Gastrocnemius medialis (tissue), 4 donors: ENCODE measurements at places on chromosomes 5 and 9. TPM values are rescaled to one million over a fixed set of nuclear protein-coding genes. Genes with fewer than 3 reads are reported as not detected.

The PCDHGB6 gene
- total RNA-seq = 2.6 TPM

DNA sequence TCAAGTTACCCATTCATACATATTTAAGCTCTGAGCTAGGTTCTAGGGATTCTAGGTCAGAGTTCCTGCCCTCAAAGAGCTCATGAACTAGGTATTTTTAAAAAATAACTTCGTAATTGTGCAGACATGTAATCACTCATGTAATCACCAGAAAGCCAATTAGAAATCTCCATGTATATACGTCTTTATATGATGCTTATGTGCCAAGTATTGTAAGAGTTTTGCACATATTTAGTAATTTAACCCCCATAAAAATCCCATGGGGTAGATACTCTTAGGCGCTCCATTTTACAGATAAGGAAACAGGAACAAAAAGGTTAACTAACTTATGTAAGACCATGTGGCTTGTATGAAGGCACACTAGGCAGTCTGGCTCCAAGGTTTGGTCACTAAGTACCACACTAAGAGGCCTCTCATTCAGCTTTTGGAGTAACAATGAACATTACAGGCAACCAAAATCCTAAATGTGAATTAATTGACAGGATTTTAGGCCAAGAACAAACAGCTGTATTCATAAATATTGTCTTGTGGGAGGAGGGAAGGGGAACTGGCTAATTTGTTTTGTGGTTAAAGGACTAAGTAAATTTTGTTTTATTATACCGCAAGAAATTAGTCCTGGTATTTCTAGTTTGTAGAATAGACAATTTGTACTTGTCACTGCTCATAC, 1.7 kb upstream of the OTULINL start:
- no peak overlapping the region for H3K27ac ChIP-seq
- H3K36me3 ChIP-seq = no peaks in the 10 kb centered on the region
- no peak for DNase-seq

GRCh38 chr9:6969805-6970204, 212.0 kb downstream of the KDM4C start:
- H3K4me3 ChIP-seq = no peak overlapping the region
- H3K27me3 ChIP-seq = no peaks in the 10 kb centered on the region
- no peak overlapping the region for H3K27ac ChIP-seq
- no peak for DNase-seq
- no peaks in the 10 kb centered on the region for H3K4me1 ChIP-seq

DNA sequence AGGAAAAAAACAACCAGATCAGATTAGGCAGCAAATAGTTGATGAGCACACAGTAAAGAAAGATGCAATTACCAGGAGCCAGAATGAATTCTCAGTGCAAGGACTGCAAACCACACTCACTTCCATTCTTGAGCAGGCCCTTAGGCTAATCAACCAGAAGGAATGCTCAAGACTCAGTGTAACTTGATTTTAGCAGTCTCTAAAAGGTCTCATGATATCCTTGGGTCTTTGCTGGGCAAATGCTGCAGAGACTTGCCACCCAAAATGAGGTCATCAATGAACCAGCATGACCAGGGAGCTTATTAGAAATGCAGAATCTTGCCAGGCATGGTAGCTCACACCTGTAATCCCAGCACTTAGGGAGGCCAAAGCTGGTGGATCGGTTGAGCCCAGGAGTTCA, 20.1 kb upstream of the TMEM245 start:
- no peak for DNase-seq
- no peaks in the 10 kb centered on the region for H3K4me1 ChIP-seq
- no peaks in the 10 kb centered on the region for H3K36me3 ChIP-seq
- H3K4me3 ChIP-seq = no peak overlapping the region
- no peak overlapping the region for H3K27ac ChIP-seq

GRCh38 chr5:59357381-59357977, 536.0 kb downstream of the PDE4D start:
- H3K4me1 ChIP-seq = peaks cover 83% of the 10 kb centered on the region
- H3K27me3 ChIP-seq = no peaks in the 10 kb centered on the region
- peak overlapping the region; percentile 57 for H3K4me3 ChIP-seq
- H3K27ac ChIP-seq = peak overlapping the region; percentile 82
- no peaks in the 10 kb centered on the region for H3K36me3 ChIP-seq

DNA sequence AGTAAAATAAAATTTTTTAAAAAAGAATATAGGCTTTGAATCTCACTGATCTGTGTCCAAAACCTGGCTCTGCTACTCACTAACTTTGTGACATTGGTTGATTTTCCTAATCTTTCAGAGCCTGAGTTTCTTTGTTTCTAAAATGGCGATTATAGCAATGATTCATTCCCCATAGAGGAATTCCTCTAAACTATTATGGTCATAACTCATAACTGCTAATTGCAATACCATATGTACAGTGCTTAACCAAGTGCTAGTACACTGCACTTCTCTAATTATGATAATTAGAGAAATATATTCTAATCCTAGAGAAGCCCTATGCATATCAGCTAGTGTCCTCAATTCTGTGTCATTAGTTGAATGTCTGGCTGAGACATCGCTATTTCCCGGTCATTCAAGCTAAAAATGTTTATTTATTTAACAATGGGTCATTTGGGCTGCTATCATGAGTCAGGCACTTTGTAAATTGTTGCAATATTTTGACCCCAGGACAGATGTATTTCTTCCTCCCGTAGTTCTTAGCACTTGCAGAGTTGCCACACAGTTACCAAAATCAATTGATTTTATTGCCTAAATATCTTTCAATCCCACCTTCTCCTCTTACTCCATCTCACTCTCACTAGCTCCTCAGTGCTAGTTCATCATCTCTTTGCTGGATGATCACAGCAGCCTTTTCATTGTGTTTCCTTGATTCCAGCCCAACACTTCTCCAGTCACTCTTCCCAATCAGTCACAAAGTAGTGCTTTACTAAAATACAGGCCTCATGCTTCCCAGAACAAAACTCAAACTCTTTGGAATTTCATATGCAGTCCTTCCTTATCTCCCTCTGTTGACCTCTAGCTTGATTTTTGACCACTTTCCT, 200.9 kb upstream of the PAPPA start:
- no peak overlapping the region for H3K4me3 ChIP-seq
- DNase-seq = no peak
- H3K27ac ChIP-seq = no peak overlapping the region
- no peaks in the 10 kb centered on the region for H3K27me3 ChIP-seq

GRCh38 chr5:139451176-139451575, 11.4 kb downstream of the ECSCR start:
- DNase-seq = no peak
- no peak overlapping the region for H3K4me3 ChIP-seq
- no peaks in the 10 kb centered on the region for H3K27me3 ChIP-seq
- H3K4me1 ChIP-seq = no peaks in the 10 kb centered on the region
- no peak overlapping the region for H3K27ac ChIP-seq
